ENCODE measurements at places on chromosomes 1 and 21. TPM values are rescaled to one million over a fixed set of nuclear protein-coding genes. Genes with fewer than 3 reads are reported as not detected.

FAM177B gene
- total RNA-seq, result 0.79 TPM

COL8A2 gene
- total RNA-seq, result 0.25 TPM

OR2T10 gene
- total RNA-seq, result not detected

KIF21B gene
- 94.7 TPM for total RNA-seq

HFM1 gene
- total RNA-seq, result not detected

KCNJ9 gene
- total RNA-seq, result not detected

EPHA10 gene
- total RNA-seq, result 0.36 TPM

TCHHL1 gene
- not detected for total RNA-seq

MPC2 gene
- 33.2 TPM for total RNA-seq

SMIM11 gene
- 12.1 TPM for total RNA-seq

SYT2 gene
- total RNA-seq, result not detected

PTP4A2 gene
- 276 TPM for total RNA-seq

E2F2 gene
- total RNA-seq, result 1.2 TPM

BARHL2 gene
- not detected for total RNA-seq

All from CD4-positive, alpha-beta memory T cell (primary cell).